Gastrocnemius medialis (tissue), 4 donors: ENCODE measurements at places on chromosomes 1 and 21. TPM values are rescaled to one million over a fixed set of nuclear protein-coding genes. Genes with fewer than 3 reads are reported as not detected.

INSRR gene
- not detected for total RNA-seq

MAP7D1 gene
- 376 TPM for total RNA-seq

GPR157 gene
- total RNA-seq, result 12.9 TPM

FBXO2 gene
- total RNA-seq, result 2.0 TPM

PLPPR5 gene
- total RNA-seq, result not detected

TPTE gene
- total RNA-seq, result not detected

BOLA1 gene
- 33.1 TPM for total RNA-seq

CD53 gene
- total RNA-seq, result 7.3 TPM

ABCA4 gene
- total RNA-seq, result not detected
